ENCODE measurements at places on chromosomes 5 and 9.

- DNase-seq: no peak
Measured at GRCh38 chr5:114152656-114153360, 209.1 kb upstream of the KCNN2 start.

- DNase-seq: no peak
Measured at GRCh38 chr5:149160291-149160787, 19.0 kb downstream of the ABLIM3 start.

DNA sequence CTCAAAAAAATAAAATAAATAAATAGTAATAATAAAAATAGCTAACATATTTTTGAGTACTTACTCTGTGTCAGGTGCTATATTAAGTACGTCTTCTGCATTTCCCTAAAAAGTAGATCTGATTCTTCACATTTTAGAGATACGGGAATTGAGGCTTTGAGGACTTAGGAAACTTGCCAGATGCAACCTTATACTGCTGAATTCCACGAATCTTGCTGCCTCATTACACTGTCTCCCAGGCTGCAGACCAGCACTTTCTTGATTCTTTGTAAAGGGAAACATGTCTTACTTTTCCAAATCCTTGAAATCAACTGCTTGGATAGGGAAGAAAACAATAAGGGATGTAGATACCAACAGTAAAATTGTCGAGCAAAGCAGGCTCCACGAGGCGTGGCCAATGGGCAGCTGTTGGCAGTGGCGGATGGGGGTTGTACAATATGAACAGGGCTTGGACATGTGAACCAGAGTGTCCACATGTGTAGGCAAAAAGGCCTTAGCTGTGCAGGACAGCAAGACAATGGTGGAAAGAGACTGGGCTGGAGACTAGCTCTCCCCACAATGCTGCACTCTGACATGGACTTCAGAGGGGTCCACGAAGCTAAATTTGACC is 124.3 kb upstream of the RAI14 start:
- no peak for DNase-seq

DNA sequence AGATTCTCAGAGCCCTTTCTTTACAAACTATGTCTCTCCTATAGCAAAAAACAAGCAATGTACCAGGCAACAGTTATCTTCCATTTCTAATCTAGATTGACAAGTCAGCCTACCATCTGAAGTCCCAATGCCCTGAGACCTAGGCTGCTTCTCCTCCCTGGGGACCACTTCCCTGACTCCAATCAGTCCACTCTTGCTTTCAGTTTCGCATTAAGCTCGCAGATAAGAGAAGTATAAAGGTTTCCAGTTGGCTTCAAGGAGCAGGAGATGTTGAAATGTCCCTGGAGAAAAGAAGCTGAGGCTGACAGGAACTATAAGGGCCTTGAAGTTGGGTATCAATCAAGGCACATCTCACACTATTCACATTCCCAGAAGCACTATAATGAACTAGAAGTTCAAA is 32.3 kb downstream of the ERP44 start:
- DNase-seq: no peak

DNA sequence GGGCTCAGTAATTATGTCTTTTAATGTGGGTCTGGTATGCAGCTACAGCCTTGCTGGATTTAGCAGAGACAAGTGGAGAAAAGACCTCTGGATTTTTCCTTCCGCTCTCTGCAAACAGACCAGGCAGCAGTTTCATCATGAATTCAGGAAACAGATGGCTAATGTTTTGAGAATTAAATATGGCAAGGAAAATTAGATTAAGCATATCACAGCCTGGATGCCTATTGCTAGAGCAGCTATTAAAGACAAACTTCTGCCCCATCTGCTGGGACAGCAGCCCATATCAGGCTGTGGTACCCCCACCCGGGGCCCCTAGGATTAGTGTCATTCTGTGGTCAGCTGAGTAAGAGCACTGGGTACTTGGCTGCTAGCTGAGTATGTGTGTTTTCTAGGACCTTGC is 6.2 kb downstream of the SKP2 start:
- no peak for DNase-seq

DNA sequence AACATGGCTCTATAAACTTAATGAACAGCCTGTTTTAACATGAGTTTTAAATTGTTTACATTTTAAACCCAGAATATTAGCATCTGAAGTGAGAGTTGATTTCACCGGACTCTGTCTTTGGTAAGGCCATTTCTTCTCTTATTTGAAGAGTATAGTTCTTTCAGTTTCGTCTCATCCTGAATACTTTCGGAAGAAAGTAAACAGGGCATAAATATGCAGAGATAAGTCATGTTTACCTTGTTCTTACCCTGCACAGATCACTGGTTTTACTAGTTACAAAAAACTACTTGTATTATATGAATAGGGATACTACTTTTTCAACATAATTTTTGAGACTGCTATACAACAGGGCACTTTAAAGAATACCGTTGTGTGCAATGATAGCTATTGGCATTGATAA is 656.3 kb upstream of the ZNF608 start:
- no peak for DNase-seq

DNA sequence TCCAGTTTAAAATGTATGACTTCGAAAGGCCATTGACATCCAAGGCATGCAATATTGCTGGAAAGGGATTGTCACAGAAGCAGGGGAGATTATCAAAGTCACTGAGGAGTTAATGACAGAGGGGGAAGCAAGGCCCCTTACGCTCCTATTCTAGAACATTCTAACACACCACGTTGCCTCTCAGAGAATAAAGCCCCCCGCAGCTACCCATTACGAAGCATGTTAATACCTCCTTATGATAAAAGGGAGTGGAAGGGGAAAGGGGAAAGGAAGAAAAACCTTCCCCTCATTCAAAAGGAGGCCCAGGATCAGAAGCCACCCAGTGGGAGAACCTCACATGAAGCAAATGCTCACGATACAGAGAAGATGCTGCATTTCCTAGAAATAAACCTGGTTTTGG is 213.6 kb downstream of the DAB2IP start:
- DNase-seq: no peak

GRCh38 chr5:6766604-6767093 is 53.4 kb downstream of the TENT4A start:
- peak; percentile 9 for DNase-seq

DNA sequence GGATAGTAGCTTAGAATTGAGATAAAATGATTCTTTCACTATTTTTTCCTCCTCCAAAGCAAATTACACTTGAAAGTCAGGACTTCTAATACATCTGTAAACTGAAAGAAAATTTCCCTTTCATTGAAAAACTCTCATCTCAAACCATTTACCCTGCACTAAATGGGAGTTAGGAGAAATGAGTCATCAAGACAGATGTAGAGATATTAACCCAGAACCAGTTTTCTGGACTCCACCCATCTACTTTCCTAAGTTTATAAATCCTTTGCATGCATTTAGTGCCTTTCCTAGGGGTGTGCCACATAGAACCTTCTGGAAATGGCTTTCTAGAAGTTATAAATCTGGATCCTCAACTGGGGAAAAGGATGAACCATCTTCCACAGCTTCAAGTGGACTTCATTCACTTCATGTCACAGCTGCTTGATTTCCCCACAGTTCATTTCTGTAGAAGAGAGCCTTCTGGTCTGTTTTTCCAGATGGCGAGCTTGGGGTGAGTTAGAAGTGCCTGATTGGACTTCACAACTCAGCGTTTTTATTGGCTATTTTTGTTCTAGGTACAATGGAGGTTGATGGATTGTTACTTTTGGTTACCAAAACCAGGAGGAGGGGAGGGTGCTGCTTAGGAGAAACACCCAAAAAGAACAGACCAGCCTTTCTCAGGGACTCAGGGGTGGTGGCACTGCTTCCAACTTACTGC is 72.5 kb upstream of the GPR151 start:
- DNase-seq: no peak
